ENCODE measurements at places on chromosomes 6 and 20. TPM values are rescaled to one million over a fixed set of nuclear protein-coding genes. Genes with fewer than 3 reads are reported as not detected.

GRCh38 chr20:49216991-49217578 is 2.1 kb upstream of the DDX27 start:
- DNase-seq: peak; percentile 96

DNA sequence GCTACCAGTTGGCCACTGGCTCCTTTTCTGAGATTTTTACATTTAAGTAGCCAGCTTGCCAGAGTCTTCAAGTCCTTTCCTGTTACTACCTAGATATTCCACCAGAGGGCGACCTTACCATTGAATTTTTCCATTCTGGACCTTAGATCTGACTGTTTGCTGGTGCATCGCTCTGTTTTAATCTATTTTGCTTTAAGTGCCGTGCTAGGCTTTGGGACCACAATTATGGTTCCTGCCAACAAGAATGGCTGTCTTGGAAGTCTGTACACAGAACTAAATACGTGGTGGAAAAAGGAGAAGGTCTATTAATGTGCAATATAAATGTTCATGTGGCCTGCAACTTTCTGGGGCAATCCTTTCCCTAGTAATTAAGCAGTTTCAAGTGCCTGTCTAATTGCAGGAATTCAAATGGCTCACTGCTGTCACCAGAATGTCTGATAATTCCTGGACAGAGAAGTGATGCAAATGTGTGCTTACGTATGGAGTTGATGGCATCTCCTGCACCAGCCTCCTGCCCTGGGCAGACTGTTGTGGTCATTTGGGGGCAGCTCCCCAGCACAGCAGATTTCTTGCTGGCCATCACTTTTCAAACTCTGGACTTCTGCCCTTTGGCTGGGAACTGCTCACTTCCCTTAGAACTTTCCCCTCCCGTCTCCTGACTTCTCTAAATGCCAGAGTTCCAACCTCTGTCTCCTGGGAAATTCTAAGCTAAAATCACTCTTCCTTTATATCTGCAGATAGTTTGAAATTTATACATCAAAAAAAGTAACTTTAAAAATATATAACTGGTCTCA is 5.6 kb upstream of the HLA-DOA start:
- no peak for DNase-seq

- DNase-seq: no peak
Measured at GRCh38 chr6:101926149-101926925, 532.8 kb downstream of the GRIK2 start.

- no peak for DNase-seq
Measured at GRCh38 chr20:6355754-6356451, 233.1 kb upstream of the FERMT1 start.

DNA sequence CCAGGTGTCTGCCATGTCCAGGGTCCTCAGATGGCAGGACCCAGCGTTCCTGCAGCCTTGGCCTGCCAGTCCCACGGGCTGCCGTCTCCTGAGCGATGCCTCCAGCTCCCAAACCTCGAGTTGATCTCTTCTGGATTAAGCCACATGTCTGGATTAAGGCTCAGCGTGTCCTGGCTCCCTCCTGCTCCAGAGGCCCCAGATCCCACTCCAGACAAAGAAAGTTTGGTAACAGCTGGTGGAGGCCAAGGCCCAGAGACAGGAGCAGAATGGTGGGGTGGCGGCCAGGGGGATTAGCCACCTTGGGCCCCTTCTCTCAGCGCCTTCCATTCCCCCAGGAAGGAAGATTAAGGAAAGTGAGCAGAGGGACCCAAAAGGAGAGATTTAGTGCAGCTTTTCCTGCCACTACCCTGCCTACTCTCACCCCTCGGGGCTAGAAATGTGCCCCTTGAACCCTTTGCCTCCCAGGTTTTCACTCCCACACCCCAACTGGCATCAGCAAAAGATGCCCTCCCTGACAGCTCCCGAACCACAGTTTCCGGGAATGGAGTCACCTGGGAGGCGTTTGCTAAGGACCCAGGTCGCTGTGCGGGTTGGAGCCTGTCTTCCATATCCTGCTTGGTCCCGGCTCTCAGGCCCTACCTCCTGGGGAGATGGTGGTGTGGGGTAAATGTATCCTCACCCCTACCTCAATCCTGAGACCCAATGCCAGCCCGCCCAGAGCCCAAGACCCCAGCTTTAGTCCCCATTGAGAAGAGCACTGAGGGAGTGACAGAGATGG is 6.9 kb downstream of the SPDEF start:
- DNase-seq: no peak

DNA sequence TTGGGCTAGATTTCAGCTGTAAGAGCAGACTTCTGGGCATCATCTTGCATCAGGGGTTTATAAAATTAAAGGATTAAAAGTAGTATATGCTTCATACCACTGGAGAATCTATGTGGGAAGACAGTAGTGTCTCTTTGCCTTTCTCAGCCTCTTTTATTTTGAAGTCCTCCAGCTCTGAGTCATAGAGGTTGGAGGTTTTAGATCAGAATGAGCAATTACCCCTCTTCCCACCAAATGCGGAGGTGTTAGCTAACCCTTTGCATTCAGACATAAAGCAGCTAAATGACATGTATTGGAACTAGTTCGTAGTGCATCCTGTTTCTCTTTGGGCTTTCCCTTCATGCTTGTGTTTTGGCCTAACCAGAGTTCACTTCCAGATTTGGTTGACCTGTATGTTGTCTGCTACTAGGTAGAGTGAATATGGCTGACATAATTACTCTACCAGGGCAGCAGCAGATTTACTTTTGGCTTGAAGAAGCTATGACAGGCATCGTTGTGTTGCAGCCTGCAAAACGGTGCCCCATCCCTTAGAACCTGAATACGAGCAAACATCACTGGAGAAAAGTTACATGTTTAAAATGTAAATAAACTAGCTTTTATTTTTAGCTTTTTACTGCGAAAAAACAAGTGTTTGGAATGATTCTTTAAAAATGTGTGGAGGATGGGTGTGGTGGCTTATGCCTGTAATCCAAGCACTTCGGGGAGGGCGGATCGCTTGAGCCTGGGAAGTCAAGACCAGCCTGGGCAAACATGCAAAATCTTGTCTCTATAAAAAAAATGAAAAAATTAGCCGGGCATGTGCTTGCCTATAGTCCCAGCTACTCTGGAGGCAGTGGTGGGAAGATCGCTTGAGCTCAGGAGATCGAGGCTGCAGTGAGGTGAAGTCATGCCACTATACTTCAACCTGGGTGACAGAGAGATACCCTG is 82.2 kb downstream of the MYO6 start:
- DNase-seq: no peak

DNA sequence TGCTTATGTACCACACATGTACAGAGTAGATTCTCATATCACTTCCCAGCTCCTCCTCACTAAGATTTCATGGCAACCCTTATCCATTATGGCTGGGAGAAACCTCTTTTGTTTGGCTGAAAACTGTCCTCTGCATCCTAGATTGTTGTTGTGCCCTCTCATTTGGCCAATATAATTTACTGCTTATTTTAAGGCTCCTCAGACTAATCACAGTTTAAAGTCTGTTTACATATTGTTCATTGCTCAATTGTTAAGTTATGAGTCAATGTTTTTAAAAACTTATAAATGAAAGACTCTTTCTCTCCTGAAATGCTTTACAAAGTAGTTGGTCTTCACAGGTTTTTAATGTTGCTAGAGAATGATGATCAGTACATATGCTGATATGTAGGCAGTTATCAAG is 57.3 kb downstream of the FAM83B start:
- no peak for DNase-seq

GRCh38 chr6:156557251-156557910 is 219.8 kb upstream of the ARID1B start:
- DNase-seq: peak; percentile 27

DNA sequence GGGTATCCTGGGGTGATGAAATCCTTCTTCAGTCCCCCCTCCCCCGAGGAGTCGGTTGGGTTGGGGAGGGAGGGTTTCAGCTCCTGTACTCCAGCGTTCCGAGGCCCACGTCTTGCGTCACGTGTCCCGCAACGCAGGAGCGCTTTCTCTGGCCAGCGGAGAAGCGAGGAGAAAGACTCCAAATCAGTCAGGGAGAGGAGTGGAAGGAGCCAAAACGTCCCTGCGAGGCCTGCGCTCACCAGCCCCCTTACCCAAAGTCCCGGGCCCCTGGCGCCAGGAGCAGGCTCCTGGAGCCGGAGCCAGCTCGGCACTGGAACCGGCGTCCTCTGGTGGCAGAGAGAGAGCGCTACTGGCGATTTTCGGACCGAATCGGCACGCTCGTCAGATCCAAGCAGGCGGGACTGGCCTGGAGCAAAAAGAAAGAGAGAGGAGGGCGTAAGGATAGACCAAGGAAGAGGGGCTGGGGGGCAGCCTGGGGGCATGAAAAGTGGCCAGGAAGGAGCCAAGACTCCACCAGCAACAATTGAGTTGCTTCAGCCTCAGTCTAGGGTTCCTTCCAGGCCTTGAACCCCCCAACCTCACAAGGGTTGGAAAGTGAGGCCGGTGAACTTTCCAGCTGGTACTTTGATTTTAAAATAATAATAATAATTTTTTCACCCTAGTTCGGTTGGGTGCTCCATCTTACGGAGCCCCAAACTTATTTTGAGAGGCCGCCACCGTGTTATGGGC is at the start of gene GNAS:
GNAS (plus strand) TSS at position 174 of the 729 bp plus-strand sequence.
- DNase-seq: peak; percentile 86

DNA sequence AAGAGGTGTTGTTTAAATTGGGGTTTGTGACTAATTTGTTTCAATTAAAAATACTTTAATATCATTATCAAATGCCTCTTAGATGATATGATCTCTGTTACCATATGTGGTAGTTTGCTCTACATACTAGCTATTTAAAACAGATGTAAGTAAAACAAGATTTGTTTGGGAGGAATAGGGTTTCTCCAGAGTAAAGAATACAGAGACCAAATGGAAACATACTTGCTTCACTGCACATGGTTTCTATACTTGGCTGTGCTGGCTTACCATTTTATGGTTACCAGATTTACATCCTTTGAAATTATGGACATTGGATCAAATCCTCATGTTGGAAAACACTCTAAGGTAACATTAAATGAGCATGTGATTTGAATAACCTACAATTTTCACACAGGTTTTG is 588.3 kb downstream of the CD109 start:
- no peak for DNase-seq

- no peak for DNase-seq
Measured at GRCh38 chr20:20341371-20341770, 26.5 kb upstream of the INSM1 start.

- no peak for DNase-seq
Measured at GRCh38 chr6:42427871-42428270, 23.9 kb downstream of the TRERF1 start.

DNA sequence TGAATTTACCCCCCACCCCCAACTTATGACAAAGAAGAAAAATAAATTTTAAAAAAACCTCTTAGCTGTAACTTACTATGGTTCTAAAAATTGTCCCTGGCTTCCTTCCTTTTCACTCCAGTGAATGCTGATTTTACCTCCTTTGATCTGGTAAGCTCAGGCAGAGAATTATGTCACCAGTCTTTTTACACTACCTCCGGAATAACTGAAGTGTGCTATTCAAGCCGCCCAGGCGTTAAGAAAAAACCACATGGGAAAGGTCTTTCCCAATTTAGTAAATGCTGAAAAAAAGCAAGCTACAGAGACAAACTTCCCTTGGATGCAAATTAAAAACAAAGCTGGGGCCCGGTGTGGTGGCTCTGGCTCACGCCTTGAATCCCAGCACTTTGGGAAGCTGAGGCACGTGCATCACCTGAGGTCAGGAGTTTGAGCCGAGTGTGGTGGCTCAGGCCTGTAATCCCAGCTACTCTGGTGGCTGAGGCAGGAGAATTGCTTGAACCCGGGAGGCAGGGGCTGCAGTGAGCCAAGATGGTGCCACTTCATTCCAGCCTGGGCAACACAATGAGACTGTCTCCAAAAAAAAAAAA is 12.4 kb downstream of the SNX5 start:
- no peak for DNase-seq

- DNase-seq: no peak
Measured at GRCh38 chr6:155157101-155157500, 106.7 kb upstream of the CLDN20 start.

- DNase-seq: no peak
Measured at GRCh38 chr6:56786256-56786655, 143.6 kb upstream of the DST start.

DNA sequence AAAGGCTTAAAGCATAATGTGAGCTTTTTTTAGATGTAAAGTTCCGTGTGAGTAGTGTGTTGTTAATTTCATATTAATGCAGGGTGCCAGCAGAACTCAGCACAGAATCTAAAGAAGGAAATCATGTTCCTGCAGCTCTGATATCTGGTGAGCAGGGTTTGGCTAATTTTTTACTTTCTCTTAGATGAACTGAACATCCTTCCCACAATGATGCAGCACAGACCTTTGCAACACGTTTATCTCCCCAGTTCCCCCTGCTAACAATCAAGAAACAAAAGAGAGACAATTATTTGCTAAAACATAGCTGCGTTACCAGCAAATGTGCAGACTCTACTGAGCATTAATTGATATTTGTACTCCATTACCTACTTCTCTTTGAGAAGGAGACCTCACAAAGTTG is 39.1 kb upstream of the ATXN1 start:
- DNase-seq: no peak

GRCh38 chr6:48630511-48630910 is 519.5 kb upstream of the PTCHD4 start:
- no peak for DNase-seq

DNA sequence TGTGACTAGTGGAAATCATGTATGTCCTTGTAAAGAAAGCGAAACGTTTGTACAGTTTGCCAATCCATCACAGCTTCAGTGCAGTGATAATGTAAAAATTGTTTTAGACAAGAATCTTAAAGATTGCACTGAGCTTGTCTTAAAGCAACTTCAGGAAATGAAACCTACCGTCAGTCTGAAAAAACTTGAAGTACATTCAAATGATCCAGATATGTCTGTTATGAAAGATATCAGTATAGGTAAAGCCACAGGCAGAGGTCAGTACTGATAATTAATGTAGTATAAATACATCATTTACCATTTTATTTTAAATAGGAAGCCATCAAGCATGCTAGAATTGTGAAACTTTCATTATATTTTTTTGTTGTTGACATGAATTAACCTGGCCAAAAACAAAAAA is 60.9 kb upstream of the SMIM8 start:
- no peak for DNase-seq

DNA sequence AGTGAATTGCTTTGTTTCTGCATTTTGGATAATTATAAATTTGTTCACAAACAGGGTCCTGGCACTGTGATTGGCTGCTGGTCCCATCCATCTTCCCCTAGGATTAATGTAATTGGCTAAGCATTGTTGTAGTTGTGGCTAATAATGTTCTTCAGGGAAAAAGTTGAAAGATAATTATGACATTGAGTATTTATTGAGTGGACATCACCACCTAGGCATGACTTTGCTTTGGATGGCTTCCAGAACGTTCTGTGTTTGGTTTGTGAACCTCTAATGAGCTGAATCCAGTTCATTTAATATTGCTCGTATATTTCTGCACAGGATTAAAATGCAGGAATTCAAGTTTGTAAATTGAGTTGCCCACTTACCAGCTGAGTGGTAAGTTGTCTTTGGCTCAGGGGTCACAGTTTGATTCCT is 55.1 kb downstream of the ARID1B start:
- DNase-seq: peak; percentile 48

The TOX2 gene
- 11.0 TPM for total RNA-seq

The LY86 gene
- not detected for total RNA-seq

The OPN5 gene
- total RNA-seq: not detected

The SLC22A16 gene
- total RNA-seq: not detected

The ZNF133 gene
- total RNA-seq: 27.3 TPM

The TMEM244 gene
- total RNA-seq: not detected

Measured in glutamatergic neuron (in vitro differentiated cells).